ENCODE measurements at places on chromosomes 7 and 10.

DNA sequence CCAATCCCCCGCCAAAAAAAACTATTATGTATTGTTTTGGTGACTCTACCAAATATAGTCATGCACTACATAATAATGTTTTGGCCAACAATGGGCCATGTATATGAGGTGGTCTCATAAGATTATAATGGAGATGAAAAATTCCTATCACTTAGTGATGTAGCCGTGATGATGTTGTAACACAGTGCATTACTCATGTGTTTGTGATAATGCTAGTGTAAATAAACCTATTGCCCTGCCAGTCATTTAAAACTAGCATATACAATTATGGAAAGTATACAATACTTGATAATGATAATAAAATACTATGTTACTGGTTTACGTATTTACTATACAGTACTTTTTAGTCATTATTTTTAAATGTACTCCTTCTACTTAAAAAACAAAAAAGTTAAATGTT, 101.5 kb downstream of the SLC25A40 start:
- no peak for DNase-seq

- DNase-seq, result no peak
These were observed 28.7 kb downstream of the INSIG1 start for GRCh38 chr7:155326385-155326784.

- DNase-seq, result no peak
These were observed 136.6 kb upstream of the CCDC6 start for GRCh38 chr10:60042914-60043313.

DNA sequence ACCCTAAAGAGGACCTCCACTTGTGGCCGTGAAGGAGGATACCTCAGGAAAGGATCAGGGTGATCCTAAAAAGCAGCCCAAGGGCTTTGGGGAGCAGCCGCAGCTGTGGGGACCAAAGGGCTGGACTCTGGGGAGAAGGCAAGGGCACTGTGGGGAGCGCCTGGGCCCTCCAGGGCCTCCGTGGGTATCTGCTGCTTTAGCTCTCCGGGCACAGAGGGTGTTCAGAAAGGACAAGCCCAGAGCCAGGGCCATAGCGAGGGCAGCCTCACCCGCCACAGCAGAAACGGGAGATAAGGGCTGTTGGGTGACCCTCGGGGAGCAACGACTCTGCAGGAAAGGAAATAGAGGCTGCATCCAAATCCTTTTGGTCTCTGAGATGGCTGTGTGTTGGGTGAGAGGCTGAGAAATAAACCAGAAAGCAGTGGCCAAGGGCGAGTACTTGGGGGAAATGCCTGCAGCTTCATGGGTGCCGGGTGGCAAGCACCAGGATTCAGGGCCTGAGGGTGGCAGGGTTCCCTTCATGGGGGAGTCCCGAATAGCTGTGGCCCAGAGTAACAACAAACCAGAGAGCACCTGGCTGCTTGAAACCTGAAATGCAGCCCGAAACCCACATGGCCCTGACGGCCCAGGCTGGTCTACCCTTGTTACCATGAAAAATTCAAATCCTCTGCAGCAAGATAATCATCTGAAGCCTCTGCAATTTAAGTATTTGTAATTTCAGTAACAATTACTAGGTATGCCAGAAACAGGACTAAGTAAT, 95.2 kb downstream of the VIPR2 start:
- DNase-seq, result no peak

DNA sequence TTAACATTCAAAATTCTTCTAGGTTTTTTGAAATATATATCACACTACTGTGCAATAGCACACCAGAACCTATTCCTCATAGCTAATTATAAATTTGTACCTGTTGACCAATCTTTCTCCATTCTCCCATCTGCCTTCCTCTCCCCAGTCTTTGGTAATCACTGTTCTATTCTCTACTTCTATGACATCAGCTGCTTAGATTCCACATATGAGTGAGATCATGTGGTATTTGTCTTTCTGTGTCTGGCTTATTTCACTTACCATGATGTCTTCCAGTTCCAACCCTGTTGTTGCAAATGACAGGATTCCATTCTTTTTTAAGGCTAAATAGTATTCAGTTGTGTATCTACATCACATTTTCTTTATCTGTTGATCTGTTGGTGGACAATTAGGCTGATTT, 54.4 kb upstream of the CCDC6 start:
- no peak for DNase-seq
